ENCODE measurements at places on chromosomes 2 and 18.

DNA sequence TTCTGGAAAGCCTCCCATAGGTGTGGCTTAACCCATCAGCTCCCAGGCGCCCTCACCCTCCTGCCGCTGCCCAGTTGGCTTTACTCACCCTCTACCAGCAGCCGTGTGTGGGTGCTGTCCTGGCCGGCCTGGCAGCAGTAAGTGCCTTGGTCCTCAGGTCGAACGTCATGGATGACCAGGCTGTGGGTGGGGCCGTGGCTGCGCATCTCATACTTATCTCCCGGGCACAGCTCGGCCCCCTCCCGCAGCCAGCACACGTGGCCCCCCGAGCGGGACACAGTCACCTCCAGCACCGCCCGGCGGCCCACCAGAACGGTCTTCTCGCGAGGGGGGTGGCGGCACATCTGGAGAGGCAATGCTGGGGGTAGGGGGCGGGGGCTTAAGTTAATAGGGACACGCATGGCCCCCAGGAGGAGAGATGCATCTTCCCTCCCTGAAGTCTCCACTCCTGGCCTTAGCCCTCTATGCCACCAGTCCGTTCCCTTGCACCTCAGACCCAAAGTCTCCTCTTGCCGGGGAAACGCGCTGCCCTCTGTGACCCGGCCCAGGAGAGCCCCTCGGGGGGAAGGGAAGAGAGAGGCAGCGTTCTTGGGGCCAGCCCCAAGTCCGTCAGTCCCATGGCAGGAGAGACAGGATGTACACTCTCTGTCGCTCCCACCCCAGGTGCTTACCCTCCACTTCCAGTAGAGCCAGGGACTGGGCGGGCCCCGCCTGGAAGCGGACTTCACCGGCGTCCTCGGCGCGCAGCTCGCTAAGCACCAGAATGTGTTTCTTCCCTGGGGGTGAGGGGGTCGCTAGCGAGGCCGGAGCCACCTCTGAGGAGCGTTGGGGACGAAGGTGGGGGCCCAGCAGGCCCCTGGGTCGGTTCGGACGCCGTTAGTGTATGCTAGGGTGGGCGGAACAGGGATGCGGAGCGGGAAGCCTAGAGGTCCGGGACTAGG, 7.9 kb downstream of the TMEM198 start:
- DNase-seq, result peak; percentile 83

GRCh38 chr2:127129937-127130336, 23.0 kb upstream of the BIN1 start:
- no peak for DNase-seq

GRCh38 chr2:31251018-31251417, 17.1 kb downstream of the EHD3 start:
- no peak for DNase-seq

DNA sequence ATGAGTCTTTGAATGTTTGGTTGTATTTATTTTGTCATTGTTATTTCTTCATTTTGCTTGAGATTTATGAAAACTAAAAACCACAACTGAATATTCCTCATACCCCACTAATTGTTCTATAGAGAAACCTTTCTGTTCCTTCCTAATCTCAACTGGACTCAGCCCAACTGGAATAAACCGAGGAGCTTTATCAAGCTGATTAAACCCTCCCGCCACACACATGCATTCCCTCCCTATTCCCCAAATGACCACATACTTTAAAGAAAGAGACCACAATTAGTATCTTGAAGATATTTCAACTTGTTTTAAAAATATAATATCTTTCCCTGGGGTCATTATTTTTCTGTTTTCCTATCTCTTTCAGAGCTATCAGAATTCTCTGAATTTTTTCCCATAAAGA, 107.5 kb downstream of the OSR1 start:
- DNase-seq, result no peak

DNA sequence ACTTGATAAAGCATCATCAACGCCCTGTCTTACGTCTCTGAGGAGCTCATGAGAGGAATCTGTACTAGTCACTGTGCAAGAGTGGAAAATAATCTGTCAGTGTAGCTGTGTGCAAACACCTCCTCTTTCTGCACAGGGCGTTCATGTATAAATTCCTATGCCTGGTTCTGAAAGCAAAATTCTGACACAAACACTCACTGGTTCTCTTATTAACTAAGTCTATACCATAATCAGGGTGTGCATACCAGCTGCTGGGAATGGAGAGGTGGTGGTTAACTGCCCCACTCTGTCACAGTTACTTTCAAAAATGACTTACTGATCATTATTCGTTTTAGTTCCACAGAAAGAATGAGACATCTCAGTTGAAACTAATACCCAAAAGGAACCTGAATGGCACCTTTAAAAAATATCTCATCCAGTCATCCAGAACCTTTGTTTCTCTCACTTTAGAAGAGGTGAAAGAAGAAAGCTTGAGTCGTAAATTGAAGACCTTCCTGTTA, 35.7 kb downstream of the STK39 start:
- no peak for DNase-seq

DNA sequence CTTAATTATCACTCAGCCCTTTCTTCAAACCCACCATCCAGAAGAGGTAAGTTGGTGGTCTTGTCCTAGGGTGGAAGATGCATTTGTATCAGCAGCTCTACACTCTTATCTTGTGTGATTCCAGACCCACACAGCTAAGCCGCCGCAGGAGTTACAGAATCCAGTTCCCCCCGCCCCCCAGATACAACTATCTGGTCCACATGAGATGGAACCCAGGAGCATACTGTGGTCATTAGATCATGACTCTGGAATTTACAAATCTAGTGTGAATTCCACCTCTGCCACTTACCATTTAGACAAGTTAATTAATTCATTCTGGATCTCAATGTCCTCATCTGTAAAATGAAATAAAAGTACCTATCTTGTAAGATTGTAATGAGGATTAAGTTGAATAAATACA, 486.4 kb downstream of the BCL11A start:
- DNase-seq, result no peak

GRCh38 chr2:111184725-111185310, 64.1 kb downstream of the BCL2L11 start:
- DNase-seq, result no peak

DNA sequence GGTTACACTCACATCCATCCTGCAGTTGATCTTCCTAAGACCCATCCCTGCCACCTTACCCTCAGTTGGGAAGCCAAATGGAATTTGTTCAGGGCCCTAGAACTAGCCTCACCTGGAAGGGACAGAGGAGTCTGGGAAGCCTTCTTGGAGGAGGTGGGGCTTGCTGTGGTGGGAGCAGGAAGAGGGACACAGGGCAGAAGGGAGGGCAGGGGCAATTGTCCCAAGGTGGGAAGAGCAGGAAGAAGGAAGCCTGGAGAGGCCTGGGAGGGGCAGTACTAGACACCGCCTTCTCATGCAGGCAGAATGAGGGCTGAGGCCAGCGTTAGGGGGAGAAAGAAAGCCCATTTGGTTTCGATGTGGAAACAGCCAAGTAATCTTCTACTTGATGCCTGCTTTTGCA, 34.1 kb upstream of the ASPRV1 start:
- DNase-seq, result no peak

DNA sequence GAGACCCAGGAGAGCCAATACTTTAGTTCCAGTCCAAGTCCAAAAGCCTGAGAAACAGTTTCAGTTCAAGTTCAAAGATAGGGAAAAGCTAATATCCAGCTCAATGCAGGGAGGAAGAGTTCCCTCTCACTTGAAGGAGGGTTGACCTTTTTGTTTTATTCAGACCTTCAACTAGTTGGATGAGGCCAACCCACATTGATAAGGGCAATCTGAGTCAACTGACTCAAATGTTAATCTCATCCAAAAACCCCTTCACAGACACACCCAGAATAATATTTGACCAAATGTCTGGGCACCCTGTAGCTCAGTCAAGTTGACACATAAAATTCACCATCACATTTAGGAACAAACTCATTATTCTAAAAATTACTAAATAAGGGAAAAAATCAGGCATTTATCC, 246.8 kb downstream of the METTL4 start:
- DNase-seq, result no peak

- DNase-seq, result no peak
Measured at GRCh38 chr2:126966601-126967000, 67.9 kb downstream of the TEX51 start.

- no peak for DNase-seq
Measured at GRCh38 chr2:77512507-77512906, 9.7 kb downstream of the LRRTM4 start.

DNA sequence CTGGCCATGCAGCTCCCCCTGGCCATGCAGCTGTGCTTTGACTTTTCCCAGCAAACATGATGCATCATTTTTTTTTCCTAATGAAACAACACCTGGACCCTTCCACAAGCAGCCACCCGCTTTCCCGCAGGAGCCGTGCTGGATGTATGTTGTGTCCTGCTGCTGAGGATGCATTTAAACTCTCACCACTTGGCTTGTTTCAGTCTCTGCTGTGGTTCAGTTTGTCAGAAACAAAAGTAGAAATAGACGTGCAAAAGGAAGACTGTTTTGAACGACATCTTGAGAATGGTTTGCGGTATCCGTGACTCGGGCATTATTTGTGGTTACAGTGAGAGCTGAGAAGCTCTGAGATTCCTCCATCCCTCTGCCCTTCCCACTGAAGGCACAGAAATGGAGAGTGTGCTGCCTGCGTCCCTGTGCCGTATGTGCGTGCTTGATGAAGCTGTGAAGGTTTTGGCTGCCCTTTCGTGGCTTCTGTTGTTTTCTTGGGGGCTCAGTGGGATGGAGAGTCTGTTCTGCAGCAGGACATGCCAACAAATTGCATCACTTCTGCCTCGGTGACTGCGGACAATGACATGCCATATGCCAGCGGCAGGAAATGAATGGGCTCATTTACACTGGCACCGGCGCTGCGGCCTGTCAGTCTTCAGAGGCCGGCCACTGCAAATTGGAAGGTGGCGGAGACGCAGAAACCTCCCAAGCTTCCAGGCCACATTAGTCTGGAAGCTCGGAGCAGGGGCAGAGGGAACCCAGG, 417.7 kb upstream of the SALL3 start:
- DNase-seq, result no peak

- no peak for DNase-seq
Measured at GRCh38 chr18:28168725-28169124, 8.2 kb downstream of the CDH2 start.

- peak; percentile 61 for DNase-seq
Measured at GRCh38 chr2:216636551-216637450, 3.6 kb downstream of the IGFBP2 start.

- DNase-seq, result peak; percentile 65
Measured at GRCh38 chr18:20971886-20972267, 139.7 kb downstream of the ROCK1 start.

DNA sequence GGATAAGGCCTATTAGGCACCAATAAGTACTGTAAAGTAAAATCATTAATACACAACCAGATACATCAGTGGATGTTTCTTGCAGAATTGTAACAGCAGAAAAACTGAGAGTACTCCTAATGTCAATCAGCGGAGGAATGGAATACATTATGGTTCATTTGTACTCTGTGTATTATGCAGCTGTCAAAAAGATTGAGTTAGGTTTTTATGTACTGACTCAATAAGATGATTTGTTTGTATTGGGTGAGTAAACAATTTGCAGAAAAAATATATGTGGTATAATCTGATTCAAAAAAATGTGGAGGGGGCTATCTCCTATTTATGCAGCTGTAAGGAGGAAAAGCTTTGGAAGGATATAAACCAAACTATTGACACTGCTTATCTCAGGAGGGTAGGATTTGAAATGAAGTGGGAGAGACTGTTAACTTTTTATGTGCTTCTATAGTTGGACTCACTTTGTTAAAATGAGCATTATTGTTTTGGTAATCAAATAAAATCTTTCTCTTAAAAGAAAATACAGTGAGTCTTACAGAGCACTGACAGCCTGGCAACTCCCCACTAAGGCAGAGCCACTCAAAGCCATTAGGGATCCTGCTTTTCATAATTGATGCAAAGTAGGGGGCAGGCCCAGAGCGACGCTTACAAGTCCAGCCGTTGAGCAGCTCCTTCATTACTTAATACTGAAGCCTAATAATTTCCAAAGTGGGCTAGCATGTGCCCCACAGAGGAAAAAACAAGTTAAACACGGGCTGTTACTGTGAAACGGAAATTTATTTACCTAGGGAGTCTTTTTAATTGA, 168.8 kb downstream of the PHLPP1 start:
- DNase-seq, result peak; percentile 34

DNA sequence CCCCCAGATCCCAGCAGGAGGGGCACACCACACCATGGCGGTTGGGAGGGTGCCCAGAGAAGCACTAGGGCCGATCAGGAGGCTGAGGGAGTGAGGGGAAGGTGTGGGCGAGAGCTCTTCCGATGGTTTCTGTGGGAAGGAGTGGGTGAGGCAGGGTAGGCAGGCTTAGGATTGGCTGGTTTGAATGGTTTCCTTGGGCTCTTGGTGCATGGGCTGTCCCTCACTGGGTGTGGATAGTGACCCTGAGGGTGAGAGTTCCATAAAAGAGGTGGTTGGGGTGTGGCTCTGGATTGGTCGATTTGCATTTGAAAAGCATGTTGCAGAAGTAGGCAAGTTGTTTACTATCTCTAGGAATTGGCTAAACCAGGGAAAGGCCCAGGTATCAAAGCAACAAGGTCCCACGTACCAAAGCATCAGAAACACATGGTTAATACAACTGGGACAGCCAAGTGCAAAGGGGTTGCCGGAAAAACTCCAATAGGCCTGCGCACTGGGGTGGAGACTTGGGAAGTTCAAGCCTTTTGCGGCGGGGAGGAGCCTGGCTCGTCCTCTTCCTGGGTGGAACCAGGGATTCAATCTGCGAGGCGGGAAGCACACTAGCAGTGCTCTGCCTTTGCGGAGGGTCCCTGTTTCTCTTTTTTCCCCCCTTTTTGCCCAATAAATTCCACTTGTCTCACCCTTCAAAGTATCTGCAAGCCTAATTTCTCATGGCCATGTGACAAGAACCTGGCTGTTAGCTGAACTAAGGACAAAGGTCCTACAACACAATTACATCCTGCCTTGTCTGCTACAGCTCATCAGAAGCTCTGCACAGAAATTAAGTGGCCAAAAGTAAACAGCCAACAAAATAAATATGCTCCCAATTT, 43.2 kb downstream of the IL1R2 start:
- peak; percentile 14 for DNase-seq

DNA sequence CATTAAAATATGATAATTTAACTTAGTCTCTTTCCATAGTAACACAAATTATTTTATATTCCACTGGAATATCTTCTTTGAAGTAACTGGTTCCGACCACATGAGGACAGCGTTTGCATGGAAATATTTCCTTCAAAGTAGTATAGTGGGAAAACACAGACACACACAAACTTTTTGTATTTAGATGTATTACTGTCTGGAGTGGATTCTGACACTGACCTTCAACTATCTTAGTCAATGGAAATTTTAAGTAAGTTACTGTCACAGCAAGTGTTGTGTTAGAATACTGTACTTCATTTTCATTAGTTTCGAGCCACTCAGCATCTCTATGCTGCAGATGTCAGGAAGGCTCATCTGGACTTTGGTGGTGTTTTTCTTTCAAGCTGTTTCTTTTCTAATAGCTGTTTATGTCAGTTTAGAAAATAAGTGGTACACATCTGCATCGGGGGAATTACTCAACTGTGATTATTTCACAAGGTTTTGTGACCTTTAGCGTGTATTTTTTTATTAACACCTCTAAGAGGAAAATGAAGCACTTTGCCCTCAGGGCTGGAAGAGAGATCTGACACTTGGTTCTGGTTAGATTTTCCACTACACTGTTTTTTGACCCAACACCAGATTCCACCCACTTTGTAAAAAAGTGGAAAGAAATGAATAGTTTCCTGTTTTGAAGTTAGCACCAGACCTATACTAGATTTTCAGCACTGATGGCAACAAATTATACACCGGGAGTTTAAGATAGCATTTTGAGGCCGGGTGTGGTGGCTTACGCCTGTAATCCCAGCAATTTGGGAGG, 18.9 kb upstream of the THOC1 start:
- DNase-seq, result peak; percentile 26

- DNase-seq, result no peak
Measured at GRCh38 chr2:152890736-152891135, 172.3 kb downstream of the ARL6IP6 start.

GRCh38 chr2:231475965-231476364, 11.7 kb upstream of the NCL start:
- DNase-seq, result no peak
